ENCODE measurements at places on chromosomes 1 and 21.

- DNase-seq = no peak
Measured at GRCh38 chr1:107593501-107594209, 371.3 kb downstream of the VAV3 start.

GRCh38 chr1:69777971-69778370 lies 210.2 kb downstream of the LRRC7 start:
- no peak for DNase-seq

DNA sequence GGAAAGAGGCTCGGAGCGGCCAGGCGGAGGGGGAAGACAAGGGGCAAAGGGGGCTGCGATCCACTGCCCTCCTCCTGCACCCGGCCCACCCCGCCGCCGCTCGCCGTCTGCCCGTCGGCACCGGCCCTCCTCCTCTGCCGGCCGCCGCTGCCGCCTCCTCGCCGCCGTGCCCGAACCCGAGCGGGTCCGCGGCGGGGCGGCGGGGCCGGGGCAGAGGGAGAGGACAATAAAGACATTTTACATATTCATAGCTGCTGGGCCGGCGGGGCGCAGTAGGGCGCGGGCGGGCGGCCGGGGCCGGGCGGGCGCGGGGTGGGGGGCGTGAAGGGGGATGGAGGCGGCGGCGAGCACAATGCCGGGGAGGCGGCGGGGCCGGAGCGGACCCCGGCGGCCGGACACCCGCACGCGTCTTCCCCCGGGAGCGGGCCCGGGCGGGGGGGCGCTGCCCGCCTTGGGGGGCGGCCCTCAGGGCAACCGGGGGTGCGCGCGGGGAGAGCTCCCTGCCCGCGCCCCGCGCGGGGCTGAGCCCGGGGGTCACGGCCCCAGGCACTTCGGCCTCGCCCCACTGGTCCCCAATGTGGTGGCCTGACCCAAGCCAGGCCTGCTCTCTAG lies 546 bp downstream of the POU2F1 start:
- no peak for DNase-seq

DNA sequence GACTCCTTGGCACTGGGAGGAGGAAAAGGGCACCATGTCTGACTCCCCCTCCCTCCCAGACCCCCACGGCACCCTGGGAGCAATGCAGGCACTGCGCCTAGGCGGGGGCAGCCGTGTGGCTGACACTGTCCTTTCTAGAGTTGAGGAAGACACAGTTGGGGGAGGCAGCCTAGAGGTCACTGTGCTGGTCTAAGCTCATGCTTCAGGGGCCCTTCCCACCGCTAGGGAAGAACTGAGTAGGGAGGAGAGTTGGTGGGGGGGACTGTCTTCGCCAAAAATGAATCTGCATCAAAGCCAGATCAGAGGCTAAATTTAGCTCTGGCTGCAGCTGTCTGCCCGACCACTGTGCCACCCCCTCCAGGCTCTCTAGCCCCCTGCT lies 3.4 kb downstream of the SEMA6C start:
- DNase-seq = no peak

DNA sequence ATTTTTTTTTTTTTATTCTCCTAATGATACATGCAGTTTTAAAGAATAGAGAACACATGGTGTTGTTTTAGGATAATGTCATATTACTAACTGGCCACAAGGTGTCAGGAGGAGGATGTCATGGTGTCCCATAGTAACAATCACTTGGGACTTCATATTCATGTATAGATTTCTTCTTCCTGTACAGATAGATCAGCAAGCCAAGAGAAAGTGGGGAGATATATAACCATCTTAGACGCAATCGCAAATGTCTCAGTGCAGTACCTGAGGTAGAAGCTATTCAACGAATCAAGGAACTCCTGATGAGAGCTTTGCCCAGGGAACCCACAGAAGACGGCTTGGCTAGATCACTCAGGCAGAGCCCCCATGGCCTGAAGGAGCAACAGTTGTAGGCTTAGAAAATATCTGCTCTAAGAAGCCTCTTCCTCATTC lies 12.3 kb downstream of the OR2T11 start:
- no peak for DNase-seq

GRCh38 chr1:160665330-160666078 lies 18.7 kb upstream of the SLAMF1 start:
- peak; percentile 63 for DNase-seq

GRCh38 chr1:59509341-59509875 lies 212.5 kb downstream of the FGGY start:
- DNase-seq = no peak

GRCh38 chr1:182520736-182521135 lies 68.3 kb downstream of the RNASEL start:
- no peak for DNase-seq

- DNase-seq = no peak
Measured at GRCh38 chr1:51215169-51215568, 20.9 kb upstream of the RNF11 start.

Data from activated CD4-positive, alpha-beta T cell treated with anti-CD3 and anti-CD28 coated beads, Interleukin-2, amount 50 U/mL, for 48 hours (primary cell).